Osteocyte (in vitro differentiated cells): ENCODE measurements at places on chromosomes 7 and 10.
A peak's percentile ranks its signal among the peaks of the same experiment; 100 is the strongest.

DNA sequence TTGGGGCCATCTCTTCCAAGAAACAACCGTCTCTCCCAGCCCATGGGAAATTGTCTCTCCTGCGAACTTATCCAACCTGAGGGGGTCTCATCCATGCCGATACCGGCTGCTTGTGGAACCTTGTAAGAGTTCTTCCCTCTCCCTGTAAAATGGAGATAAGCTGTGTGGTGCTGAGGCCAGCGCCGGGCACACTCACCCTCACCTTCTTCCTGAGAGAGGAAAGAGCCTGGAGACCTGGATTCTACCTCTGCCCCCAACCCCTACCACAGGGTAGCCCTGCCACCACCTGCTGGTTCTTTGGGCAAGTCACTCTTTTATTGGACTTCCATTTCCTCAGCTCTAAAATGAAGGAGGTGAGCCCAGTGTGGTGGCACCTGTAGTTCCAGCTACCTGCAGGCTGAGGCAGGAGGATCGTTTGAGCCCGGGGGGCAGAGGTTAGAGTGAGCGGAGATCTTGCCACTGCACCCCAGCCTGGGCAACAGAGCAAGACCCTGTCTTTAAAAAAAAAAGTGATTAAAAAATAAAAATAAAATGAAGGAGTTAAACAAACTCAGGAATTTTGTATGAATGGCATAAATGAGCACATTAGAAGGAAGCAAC lies 38.4 kb upstream of the PSAP start:
- H3K36me3 ChIP-seq: no peaks in the 10 kb centered on the region
- H3K4me1 ChIP-seq: peaks cover 18% of the 10 kb centered on the region
- H3K27me3 ChIP-seq: no peaks in the 10 kb centered on the region
- H3K27ac ChIP-seq: peak overlapping the region; percentile 94
- DNase-seq: no peak

- DNase-seq: no peak
- H3K27me3 ChIP-seq: no peaks in the 10 kb centered on the region
- H3K36me3 ChIP-seq: peaks cover 9% of the 10 kb centered on the region
- peak overlapping the region; percentile 24 for H3K27ac ChIP-seq
Observed at GRCh38 chr7:140316165-140316661, 82.1 kb downstream of the SLC37A3 start.

GRCh38 chr7:28125431-28126409 lies 54.9 kb downstream of the JAZF1 start:
- peaks cover 31% of the 10 kb centered on the region for H3K4me1 ChIP-seq

GRCh38 chr7:130491841-130492522 lies at the start of gene MEST:
TSS of gene MEST (plus strand) at chr7:130492085. CDS start at chr7:130492314, 229 bp downstream.
- peak within 1 kb of the TSS; percentile 86 for H3K27ac ChIP-seq
- H3K4me1 ChIP-seq: peaks cover 52% of the 10 kb centered on the region
- H3K27me3 ChIP-seq: no peaks in the 10 kb centered on the region
- H3K4me3 ChIP-seq: peak within 1 kb of the TSS; percentile 92

DNA sequence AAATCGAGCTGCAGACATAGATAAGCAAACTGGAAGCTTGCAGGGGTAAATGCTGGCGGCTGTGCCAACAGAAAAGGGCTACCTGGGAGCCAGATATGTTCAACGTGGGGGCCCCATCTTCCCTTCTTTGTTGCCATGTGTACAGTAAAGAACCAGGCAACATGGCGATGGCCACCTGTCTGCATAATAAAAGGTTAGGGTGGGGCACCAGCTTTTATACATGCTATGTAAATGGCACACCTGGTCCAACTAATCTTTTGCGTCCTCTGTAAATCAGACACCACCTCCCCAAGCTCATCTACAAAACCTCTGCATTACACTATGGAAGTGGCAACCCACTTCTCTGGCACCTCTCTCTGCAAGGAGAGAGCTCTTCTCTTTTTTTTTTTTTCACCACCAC lies 13.9 kb downstream of the BUD31 start:
- no peaks in the 10 kb centered on the region for H3K27me3 ChIP-seq
- DNase-seq: no peak
- peaks cover 25% of the 10 kb centered on the region for H3K36me3 ChIP-seq
- H3K4me3 ChIP-seq: no peak overlapping the region
- H3K27ac ChIP-seq: no peak overlapping the region
- H3K4me1 ChIP-seq: no peaks in the 10 kb centered on the region

- no peak overlapping the region for H3K27ac ChIP-seq
- H3K27me3 ChIP-seq: no peaks in the 10 kb centered on the region
- DNase-seq: no peak
- no peak overlapping the region for H3K4me3 ChIP-seq
- H3K36me3 ChIP-seq: peaks cover 44% of the 10 kb centered on the region
Observed at GRCh38 chr10:101535949-101536348, 52.1 kb downstream of the POLL start.
